NCI-H2107 (cell line): ENCODE measurements at places on chromosomes 6 and 20.

GRCh38 chr20:52143277-52143676 lies 48.3 kb downstream of the ZFP64 start:
- DNase-seq = no peak

- DNase-seq = no peak
These were observed 169.3 kb downstream of the CD83 start for GRCh38 chr6:14286634-14287428.

GRCh38 chr20:24768713-24769601 lies 180.1 kb upstream of the CST7 start:
- DNase-seq = no peak

DNA sequence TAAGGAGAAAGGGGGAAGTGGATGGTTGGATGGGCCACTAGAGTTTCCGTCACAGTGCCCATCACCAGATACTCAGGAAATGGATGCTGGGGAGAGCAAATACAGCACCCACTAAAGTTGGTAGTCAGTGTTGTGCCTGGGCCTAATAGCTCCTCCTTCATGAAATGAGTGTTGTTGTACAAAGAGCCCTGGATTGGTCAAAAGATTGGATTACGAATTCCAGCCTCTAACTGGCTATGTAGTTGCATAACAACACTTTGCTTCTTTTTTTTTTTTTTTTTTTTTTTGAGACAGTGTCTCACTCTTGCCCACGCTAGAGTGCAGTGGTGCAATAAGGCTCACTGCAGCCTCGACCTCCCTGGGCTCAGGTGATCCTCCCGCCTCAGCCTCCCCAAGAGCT lies 27.4 kb downstream of the KCNG1 start:
- no peak for DNase-seq

DNA sequence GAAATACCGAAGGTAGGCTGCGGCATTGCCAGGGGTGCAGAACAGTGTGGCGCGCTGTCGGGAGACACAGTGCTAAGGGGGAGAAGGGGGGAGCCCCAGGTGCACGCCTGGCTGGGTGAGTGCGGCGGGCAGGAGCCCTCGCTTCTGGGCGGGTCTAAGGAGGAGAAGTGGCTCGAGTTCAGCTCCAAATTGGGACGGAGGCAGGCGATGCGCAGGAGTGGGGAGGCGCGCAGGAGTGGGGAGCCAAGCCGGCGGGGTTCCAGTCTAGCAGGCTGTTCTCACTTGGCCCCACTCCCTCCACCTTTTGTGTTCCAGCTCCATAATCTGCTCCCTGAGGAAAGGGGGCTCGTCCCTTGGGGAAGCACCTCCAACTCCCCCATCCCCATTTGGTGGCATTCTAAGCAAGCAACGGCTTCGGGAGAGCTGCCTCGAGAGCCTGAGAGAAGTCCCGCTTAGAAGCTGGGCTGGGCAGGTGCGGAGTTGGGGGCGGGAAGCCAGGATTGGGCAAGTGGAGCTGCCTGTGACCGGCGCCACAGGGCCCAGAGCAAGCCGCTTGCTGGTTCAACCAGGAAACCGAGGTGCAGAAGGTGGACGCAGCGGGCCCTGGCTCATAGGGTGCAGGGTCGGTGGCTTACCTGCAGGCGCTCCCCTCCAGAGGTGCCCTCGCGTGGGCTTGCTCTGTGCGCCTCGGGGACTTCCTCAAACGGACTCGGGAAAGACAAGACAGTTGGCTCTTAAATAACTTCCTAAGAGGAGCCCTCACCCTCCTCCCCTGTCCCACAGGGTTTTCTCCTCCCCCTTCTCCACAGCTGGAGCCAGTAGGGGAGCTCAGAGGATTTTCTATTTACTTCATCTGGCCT lies at the start of gene F13A1:
Gene F13A1, minus strand, starts transcription at position 711 of the 860 bp plus-strand sequence. CDS start 1,998 bp downstream, outside the sequence.
- no peak for DNase-seq

- no peak for DNase-seq
These were observed 263.4 kb downstream of the CDC5L start for GRCh38 chr6:44650947-44651346.

DNA sequence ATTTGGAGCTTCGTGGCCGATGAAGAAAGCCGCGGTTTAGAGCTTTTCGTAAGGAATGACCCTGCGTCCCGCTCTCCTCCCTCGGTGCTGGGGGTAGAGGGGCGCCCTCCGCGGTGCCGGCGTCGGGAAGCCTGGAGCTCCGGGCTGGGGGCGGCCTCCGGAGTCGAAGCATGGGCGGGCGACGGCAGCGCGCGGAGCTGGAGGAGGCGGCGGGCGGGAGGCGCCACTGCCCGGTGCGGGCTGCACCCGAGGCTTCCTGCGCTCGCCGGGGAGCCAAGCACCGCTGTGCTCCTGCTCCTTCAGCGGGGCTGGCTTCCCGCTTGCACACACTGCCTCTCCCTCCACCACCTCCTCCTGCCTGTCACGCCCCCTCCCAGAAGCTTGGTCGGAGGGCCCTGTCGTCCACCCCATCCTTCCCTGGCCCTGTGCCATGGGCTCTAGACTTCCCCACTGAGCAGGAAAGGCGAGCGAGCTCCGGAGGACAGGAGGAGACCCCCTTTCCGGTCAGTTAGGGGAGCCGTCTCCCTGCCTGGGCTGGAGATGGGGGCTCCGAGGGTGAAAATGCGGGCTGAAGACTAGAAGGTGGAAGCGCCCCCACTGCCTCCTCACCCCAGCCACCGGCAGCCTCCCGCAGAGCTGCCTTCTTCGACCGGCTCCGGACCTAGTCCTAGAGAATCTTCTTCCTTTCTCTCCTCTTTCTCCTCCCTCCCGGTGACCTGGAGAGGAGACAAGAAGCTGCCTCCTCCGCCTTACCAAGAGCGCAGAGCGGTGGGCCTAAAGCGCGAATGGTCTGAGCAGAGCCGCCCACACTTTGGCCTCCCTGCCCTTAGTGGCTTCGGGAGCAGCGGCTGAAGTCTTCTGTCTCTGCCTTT lies 1.8 kb downstream of the CDH4 start:
- DNase-seq = no peak

DNA sequence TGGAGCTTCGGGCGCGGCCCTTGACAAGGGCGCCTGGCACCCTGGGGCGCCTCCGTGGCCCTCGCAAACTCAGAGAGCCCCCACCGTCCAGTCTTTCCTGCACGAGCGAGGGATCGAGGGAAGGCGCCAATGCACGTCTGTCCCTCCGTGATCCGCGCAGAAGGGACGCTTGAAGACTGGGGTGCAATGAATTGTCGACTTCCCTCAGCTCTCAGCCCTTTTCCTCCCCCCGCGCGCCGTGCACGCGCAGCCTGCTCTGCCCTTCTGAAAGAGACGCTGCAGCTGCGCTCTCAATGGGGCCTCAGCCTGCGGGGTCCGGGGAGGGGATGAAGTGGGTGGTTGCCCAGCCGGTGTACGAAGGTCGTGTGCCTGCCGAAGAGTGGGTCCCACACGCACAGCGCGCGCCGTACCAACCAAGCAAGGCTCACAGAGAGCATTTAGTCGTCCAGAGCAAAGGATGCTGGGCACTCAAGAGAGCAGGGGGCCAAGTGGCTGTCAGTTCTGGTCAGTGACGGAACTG lies 5.5 kb upstream of the SOX4 start:
- DNase-seq = peak; percentile 29
